Posterior vena cava (tissue), 2 donors: ENCODE measurements at places on chromosomes 7 and 10. TPM values are rescaled to one million over a fixed set of nuclear protein-coding genes. Genes with fewer than 3 reads are reported as not detected.

Gene ABCF2
- 24.4 TPM for total RNA-seq

Gene NODAL
- not detected for total RNA-seq

DNA sequence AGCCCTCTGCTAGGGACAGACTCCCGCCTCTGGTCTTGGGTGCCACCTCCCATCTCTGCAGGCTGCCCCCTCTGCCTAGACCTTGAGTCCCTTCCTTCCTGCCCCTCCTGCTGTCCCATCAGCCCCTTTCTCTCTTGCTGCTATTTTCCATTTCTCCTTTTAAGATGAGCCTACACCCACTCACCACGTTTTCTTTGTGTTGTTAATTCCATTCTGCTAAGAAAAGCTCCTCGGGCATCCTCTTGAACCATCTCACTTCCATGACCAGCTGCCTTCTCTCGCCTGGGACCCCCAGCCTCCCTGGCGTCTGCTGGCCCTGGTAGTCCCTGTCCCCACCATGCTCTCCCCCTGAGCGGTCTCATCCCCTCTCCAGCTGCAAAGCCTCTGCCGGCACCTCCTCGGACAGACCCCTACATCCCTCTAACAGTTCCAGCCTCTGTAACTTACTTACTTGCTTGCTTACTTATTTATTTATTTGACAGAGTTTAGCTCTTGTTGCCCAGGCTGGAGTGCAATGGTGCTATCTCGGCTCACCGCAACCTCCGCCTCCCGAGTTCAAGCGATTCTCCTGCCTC lies 95.8 kb upstream of the SH2B2 start:
- DNase-seq = no peak

- no peak for DNase-seq
Observed at GRCh38 chr7:37015353-37016034, 291.2 kb upstream of the AOAH start.

Gene MYL10
- not detected for total RNA-seq

GRCh38 chr10:62560201-62560819 lies 186.1 kb downstream of the ZNF365 start:
- no peak for DNase-seq
